ENCODE measurements at places on chromosomes 2 and 18. TPM values are rescaled to one million over a fixed set of nuclear protein-coding genes. Genes with fewer than 3 reads are reported as not detected.

The ELOA2 gene
- not detected for total RNA-seq

The RMC1 gene
- total RNA-seq: 10.8 TPM

The SKOR2 gene
- not detected for total RNA-seq

The PDCD1 gene
- total RNA-seq: not detected

The C2orf78 gene
- not detected for total RNA-seq

The CPO gene
- 1.2 TPM for total RNA-seq

The SLC38A11 gene
- total RNA-seq: 0.09 TPM

The IL36RN gene
- total RNA-seq: not detected

The CXCR1 gene
- not detected for total RNA-seq

All from Caki2 (cell line).